ENCODE measurements at places on chromosomes 2 and 18.

GRCh38 chr18:9735238-9735637 is 27.1 kb downstream of the RAB31 start:
- no peak for DNase-seq

- no peak for DNase-seq
Measured at GRCh38 chr18:10398571-10398970, 55.9 kb upstream of the APCDD1 start.

DNA sequence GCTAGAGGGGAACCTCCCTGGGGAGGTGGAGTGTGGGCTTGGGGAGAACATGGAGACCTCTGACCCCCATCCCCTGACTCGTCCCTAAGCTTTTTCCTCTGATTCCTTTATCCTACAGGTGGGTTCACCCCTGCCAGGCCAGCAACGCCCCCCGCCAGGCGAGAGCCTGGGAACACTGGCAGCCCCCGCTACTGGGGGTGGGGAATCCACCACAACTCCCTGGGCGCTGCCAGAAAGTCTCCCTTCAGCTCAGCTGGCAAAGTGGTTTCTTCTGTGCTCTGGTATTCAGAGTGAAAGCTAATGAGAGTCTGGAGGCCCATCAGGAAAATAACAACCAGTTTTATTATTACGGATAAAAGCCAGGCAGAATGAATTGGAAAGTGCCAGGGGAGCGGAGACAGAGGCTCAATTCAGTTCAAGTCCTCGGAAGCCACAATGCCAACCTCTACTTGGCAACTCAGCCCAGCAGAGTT is 2.8 kb downstream of the DIPK1C start:
- no peak for DNase-seq

DNA sequence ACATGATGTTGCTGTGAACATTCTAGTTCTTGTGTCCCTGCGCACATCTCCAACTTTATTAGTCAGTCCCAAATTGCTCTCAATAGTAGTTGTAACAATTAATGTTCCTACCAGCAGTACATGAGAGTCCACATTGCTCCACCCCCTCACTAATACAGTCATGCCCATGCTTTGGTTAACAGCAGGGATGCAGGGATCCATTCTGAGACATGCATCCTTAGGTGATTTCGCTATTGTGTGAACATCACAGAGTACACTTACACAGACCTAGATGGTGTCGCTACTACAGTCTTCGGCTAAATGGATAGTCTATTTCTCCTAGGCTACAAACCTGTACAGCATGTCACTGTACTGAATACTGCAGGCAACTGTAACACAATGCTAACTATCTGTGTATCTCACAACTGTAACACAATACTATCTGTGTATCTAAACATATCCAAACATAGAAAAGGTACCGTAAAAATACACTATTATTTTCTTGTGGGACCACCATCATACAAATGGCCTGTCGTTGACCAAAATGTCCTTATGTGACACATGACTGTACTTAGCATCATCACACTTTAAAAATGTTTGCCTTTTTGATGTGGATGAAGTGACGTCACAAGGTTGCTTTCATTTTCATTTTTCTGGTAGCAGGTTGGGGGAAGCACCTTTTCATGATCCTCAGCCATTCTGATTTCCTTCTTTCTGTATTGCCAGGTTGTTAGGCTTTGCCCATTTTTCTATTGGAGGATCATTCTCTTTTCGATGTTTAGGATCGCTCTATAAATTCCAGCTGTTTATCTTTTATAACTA is 82.9 kb upstream of the RNF152 start:
- DNase-seq: no peak

- DNase-seq: no peak
Measured at GRCh38 chr18:6397931-6398566, 16.7 kb downstream of the L3MBTL4 start.

DNA sequence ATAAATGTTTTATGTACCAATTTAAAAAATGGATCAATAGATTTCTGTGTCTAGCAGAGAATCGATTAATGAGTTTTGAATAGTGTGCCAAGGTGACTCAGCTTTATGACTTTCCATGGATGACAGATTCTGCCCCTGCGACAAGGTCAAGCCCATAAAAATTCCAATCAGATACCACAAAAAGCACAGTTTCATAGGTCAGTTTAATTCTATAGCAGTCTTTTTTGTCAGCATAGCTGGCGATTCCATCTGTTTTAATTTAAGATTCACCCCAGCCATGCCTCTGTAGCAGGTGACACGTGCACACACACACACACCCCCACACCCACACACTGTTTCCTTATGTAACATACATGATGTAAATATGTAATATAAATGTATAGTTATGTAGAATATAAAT is 28.9 kb downstream of the RAB31 start:
- no peak for DNase-seq

- no peak for DNase-seq
Measured at GRCh38 chr18:41754332-41754731, 200.7 kb upstream of the PIK3C3 start.

- DNase-seq: no peak
Measured at GRCh38 chr18:59202258-59202820, 17.6 kb upstream of the GRP start.

DNA sequence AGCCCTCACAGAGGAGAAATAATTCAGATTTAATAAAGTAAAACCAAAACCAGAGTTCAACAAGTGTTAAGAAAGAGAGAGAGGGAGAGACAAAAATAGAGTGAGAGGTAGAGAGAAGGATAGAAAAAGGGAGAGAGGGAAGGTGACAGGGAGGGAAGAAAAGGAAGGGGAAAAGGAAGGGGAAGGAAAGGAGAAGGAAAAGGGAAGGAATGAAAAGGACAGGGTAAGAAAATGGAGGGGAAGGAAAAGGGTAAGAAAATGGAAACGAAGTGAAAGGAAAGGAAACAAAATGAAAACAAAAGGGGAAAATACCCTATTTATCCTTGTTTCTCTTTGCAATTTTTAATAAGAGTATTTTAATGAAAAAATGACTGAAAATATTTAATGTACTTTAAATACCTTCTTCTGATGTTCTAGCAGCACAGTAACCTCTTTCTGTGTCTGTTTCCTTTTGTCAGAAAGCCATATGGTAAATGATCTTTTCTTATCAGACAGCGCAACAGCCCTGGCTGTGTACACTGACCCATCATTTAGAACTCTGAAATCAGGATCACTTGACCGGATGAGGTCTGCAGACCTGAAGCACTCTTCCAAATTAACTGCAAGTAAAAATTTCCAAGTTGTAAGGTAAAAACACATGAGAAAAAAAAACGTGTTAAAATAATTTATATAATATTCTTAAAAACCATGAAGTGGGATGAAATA is 11.8 kb downstream of the DSC3 start:
- DNase-seq: no peak

DNA sequence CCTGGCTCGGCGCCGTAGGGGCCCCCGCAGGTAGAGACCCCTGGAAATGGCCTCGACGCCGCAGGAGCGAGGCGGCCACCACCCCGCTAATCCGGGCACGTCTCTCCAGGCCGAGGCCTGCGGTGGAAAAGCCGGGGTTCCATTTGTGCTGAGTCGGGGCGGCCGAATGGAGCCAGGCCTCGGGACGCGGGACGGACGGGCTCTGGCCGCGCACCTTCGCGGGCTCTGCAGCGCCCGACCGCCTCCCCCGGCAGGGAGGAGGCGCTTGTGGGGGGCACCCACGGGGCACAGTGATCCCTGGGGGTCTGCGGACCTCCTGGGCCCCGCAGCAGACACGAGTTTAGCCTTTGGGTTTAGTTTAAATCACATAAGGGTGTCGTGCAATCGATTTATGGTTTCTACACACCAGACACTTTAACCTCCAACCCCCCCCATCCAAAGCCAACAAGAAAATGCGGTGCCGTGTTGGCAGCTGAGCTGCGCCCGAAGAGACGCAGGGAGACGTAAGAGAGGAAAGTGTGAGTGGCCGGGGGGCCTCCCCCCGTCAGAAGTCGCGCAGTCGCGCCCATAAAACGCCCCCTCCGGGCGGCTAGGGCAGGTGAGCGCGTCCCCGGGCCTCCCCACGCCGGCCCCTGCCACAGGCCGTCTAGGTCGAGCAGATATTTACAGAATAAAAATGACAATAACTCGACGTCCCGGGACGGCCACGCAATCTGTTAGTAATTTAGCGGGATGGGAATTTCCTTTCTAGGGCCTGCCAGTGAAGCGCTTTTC is 1.0 kb upstream of the NFATC1 start:
- no peak for DNase-seq

DNA sequence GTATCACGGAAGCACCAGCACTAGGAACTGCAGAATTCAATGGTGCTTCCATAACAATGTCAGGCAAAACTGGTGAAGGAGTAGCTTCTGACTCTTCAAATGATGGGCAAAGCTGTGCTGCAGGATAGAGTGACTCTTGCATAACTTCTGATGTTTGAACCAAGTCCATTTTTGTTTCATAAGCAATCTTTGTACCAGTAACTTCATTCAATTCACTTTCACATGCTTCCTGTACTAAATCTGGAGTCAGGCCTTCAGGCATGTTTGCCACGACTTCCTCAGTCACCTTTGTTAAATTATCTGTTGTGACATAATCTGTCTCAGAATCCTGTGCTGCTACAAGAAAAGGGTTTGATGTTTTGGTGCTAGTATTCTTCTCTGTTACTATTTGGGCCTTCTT is 24.0 kb downstream of the RTN4 start:
- DNase-seq: peak; percentile 32

DNA sequence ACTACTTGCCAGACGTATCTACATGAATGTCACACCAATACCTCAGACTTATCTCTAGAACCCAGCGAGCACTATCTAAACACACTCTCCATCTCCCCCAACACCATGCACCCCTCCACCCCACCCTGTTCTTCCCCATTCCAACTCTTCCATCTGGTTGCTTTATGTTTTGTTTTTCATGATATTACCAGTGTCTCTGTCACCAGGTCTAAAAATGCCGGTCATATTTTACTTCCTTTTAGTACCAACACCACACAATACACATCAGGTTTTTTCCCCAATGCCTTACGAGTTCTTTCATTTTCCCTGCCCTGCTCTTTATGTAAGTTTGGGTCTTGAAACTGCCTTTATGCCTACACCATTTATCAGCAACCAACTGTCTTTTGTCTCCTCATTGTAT is 10.2 kb upstream of the ITGA4 start:
- no peak for DNase-seq

DNA sequence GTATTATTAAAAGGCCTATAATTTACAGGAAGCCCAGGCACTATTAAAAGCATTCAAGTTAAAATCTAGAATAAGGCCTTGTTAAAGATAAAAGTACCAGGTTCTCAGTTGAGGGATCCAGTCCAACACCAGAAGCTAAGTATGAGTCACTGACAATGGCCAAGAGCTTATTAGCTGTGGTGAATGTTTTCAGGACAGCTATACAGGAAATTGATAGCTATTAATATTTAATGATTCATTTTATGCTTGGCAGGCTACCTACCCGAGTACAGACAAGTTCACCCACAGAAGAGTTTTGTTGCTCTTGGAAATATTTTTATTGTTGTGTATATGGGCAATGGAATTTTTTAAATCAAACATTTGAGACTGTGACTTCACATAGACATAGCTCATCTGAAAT is 729.6 kb upstream of the ZNF804A start:
- DNase-seq: peak; percentile 76

DNA sequence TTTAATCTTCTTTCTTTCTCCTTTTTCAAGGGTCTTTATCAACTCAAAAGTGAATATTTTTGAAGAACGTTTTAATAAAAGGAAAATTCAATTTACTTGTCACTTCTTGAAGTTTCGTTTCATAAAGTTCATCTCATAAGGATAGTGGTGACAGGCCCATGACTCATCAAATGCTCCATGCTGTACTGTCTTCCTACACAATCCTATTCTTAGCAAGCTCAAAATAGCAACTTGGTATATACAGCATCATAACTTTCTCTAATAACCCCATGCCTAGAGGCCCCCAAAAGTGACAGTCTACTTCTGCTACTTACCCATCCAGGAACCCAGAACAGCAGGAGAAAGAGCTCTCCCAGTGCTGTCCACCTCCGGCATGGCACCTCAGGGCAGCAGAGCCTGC is 7.7 kb downstream of the FBXO15 start:
- no peak for DNase-seq

DNA sequence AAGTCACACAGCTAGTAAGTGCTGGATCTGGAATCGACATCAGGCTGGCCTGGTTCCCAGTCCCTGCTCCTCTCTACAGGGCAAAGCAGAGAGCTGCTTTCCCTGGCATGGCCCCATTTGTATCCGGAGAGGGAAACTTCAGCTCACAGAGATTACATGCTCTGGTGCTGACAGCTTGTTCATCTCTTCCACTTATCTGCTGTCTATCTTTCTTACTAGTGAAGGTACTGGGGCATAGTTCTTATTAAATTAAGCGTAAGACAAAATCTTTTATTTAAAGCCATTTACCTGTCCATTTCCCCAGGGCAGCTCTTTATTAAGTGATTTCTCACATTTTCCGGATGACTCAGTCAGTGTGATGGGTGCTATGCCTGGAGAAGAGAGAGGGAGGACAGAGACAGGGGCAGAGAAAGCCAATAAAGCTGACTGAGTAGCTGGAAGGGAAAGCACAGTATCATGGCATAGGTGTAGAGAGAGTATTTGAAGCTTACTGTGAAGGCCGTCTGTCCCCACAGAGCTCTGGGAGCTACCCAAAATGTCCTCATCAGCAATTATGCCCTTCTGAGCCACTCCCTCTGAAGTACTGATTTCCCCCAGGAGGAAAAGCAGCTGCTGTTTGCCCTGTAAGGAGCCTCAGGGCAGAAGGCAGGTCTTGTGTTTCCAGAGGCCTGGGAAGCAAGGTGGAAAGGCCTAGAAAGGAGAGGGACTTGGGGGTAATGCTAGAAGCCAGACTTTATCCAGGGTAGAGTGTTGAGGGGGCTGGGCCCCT is 44.1 kb upstream of the EPAS1 start:
- peak; percentile 59 for DNase-seq

DNA sequence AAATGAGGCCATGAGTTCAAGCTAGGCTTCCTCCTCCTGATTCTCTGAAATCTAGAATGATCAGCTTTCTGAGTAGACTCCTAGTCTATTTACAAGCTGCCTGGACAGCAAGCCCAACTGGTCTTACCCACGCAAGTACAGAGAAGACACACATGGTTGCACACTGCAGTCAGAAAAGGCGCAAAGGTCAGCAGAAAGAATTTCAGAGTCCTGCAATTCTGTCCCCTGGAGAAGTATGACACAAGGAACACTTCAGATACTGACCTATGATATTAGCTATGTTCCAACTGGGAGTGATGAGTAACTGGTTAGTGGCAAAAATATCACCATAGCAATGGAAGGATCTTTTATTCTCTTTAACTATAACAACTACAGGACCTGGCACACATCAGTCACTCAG is 336.1 kb upstream of the PKDCC start:
- no peak for DNase-seq

DNA sequence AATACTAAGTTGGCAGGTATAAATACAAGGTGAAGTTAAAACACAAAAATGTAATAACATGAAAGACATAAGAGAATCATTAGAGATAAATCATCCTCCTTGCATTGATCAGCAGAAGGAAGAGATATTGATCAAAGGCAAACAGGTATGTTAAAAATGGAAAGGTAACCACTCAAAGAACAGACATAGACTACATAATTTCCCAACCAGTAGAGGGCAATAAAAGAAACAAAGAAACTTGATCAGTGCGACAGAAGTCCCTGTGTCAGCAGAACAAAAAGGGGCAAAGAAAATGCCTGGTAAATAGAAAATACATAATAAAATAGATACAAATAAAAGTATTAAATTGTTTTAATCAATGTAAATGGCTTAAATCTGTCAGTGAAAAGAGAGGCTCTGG is 53.6 kb downstream of the FAM228A start:
- DNase-seq: no peak

Measured in foreskin keratinocyte (primary cell).